CD4-positive, alpha-beta T cell treated with Interferon gamma for 1 hour (primary cell): ENCODE measurements at places on chromosomes 2 and 18.

GRCh38 chr18:22391407-22392345 is 26.0 kb downstream of the CTAGE1 start:
- DNase-seq, result peak; percentile 50

GRCh38 chr18:55982992-55983391 is 395.0 kb upstream of the TCF4 start:
- no peak for DNase-seq

DNA sequence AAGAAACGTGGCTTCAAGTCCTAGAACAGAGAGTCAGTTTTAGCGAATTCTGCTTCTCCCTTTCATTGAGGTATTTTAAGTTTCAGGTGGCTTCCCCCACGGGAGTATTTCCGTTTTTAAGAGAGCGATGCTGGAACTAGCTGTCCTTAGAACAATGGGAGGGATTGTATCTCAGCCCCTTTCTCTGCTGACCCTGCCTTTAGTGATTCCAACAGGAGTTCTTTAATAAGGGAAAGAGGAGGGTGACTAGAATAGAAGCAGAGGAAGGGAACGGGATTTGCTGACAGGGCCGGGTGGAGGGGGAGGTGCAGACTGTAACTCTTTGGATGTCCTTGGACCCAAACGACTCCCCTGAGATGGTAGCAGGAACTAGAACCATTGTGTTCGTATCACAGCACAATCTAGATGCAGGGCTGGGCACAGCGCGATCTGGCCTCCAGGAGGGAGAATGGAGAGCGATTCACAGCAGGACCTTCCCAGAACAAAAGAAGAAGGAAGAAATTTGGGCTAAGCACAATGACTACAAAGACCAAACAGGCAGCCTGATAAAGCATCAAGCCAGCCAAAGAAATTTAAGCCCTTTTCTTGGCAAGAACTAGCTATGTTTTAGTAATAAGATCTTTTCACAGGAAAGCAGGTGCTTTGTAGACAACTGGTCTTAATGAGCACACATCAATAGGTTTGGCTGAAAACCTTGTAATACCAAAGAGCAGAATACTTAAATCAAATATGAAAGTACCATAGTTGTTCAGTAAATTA is 15.8 kb upstream of the RTTN start:
- no peak for DNase-seq

GRCh38 chr2:127623388-127624319 is 22.3 kb upstream of the GPR17 start:
- no peak for DNase-seq

DNA sequence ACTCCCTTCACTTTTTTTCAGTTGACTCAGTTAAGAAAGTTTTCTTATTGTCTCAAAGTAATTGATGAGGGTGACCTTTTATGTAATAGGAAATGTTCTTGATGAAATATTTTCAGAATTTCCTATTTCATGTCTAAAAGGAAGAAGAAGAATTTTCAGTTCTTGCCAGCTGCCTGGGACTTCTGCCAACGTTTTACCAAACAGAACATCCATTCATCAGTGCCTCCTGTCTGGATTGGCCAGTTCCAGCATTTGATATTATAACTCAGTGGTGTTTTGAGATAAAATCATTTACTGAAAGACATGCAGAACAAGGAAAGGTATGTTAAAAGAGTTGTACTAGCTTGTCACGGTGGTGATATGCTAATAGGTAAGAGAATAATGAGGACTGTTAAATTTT is 104.7 kb upstream of the MYO3B start:
- no peak for DNase-seq

DNA sequence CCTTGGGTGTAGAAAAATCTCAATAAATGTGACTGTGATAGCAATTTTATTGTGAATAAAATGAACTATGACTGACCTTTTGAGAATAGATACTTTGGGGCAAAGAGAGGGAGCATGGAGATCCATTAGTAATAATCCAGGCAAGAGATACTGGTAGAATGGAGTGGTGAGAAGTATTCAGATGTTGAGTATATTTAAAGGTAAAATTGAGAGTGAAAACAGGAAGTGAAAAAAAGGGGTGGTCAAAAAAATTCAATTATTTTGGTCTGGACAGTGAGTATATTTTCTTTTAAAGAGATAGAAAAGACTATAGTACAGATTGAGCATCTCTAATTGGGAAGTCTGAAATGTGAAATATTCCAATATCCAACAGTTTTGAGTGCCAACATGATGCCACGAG is 1515.6 kb upstream of the NXPH2 start:
- DNase-seq, result no peak

DNA sequence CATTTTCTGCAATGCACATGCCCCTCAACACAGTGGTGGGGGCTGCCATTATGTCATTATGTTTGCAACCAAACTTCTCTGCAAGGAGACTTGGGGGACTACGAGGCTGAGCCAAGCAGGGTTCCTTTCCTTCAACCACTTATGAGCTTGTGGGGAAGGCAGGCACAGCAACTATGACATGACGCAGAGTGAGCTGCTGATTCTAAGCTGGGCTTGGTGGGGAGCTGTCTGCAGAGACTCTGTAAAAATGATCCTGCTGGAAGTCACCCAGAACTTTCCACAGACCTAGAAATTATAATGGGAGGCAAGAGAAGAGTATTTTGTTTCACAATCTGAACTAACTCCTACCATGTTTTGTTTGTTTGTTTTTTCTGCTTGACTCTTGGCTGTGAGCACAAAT is 55.6 kb downstream of the INPP5D start:
- no peak for DNase-seq

- no peak for DNase-seq
These were observed 36.3 kb downstream of the ACVR1 start for GRCh38 chr2:157839822-157840221.

DNA sequence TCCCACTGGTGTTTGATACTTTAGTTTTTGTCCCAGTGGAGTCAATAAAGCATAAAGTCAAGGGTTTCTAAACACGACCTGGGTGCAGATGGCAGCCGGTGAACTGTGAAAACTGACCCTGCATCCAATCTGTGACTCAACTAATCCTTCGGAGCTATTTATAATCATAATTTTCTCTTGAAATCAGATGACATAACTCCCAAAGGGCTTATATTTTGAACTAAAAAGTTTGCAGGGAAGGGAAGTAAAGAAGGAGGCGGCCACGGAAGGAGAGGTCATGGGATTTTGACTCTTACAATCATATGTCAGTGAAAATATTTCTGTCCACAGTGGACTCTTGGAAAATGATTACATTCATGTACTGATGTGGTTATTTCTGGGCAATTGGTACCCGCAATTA is 178.5 kb downstream of the PDE1A start:
- DNase-seq, result no peak

GRCh38 chr2:179170901-179171300 is 93.7 kb downstream of the SESTD1 start:
- DNase-seq, result no peak

- DNase-seq, result no peak
These were observed 106.2 kb upstream of the ARHGAP28 start for GRCh38 chr18:6623278-6623677.

DNA sequence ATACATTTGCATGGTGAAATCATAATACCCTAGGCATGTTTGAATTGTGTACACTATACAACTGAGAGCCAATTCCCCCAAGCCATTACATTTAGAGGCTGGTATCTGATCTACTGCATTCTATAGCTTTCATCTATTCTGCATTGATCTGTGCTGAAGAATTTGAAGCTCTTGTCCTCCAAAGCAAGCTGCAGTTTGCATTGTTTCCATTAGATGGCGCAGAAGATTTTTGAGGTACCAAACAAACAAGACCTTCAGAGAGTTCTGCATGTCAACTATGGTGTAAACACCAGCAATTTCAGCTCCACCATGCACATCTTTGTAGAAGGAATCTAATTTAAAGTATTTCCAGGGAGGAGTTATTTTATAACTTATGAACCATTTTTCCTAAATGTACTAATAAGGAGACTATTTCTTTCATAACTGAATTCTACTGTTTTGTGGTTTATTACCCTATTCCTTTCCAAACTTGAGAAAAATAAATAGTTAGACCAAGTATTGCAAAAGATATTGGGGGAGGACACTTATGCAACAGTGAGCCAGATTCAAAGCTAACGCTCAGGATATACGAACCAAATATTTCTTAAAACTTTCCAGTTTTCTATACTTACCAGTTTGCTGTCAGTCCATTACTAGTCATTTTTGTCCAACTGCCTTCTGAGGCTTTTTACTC is 761.8 kb upstream of the ACVR2A start:
- no peak for DNase-seq

DNA sequence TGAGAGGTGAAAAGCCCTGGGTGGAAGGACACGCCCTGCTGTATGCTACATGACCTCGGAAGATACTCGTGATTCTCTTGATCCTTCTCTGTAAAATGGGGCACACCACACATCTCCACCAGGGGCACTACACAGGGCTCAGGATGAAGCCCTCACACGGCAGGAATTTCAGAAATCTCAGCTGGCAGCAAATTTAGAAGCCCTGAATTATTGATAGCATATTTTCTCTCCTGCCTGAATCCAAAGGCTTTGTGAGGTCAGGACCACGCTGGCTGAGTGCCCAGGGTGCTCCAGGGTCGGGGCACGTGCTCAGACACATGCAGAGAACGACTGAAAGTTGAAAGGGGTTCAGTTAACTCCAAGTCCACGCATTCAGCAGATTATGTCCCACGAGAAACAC is 42.1 kb upstream of the GALR1 start:
- peak; percentile 57 for DNase-seq

DNA sequence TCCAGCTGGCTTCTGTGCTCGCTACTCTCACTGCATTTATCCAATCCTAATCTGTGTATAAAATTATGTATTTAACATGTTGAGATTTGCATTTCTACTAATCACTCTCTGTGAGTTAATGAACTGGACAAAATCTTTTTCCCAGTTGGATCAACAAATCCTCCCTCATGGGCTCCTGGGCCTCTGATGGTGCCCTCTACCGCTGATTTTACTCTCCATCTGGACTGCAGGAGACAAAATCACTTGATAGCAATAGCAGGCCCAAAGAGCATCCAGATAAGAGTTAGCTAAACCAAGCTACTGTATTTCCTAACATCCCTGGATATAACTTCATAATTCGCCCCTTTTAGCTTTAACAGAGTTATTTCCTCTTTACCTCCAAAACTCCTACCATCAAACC is 14.4 kb downstream of the REG3G start:
- no peak for DNase-seq

GRCh38 chr2:137237055-137237454 is 471.7 kb downstream of the THSD7B start:
- DNase-seq, result no peak

DNA sequence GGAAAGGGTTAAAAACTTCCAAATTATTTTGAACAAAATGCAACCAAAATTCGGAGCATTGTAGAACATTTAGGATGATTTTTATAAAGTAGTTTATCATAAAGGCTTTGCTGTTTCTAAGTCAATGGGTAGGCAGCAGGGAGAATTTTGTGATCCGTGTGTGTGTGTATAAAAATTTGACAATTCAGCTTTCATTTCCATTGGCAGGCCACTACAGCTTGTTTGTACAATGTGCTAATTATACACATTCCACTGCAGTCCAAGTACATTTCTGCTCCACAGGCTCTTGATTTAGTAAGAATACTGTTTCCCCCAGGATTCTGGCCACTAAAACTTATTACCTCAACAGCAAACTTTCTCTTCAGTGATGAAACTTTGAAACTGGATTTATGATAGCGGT is 71.8 kb upstream of the LTBP1 start:
- no peak for DNase-seq

GRCh38 chr2:8307606-8308180 is 374.2 kb upstream of the ID2 start:
- no peak for DNase-seq

DNA sequence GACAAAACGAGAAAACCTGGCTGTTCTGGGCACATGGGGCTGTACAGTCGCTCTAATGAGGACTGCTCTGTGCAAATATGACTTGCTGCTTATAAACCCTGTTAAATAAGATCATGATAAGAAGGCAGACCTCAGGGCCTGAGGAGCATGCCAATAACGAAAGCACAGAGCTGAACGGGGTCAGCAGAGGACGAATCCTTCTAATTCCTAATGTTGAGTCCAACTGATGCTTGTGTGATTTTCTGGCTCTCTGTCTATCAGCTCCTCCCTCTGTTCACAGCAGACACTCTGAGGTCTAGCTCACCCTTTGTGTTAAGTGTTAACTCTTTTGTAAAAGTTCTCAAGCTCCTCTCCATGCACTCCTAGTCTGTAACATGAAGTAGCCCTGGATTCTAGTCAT is 167.2 kb upstream of the REV1 start:
- DNase-seq, result no peak

DNA sequence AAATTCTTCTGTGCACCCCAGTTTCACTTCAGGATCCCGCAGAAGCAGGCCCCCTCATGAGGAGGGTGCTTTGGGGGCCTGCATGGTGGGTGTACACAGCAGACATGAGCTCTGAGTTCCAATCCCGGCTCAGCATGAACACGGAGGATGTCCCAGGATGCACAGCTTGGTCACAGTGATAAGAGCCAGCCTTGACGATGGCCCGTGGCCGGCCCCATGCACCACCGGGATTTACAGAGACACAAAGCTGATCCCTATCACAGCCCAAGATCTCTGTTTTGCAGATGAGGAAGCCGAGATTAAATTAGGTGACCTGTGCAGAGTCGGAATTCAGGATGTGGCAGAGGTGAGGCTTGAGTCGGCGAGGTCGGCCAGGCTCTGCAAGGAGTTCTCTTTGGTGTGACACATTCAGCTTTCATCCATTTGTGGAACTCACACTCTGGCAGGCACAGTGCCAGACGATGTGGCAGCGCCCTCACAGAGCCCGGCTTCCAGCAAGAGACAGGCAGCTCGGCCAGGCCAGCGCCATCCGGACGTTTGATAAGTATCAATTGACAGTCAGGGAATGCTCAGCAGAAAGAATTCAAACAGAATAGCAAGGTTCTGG is 456.3 kb upstream of the MYT1L start:
- DNase-seq, result no peak

DNA sequence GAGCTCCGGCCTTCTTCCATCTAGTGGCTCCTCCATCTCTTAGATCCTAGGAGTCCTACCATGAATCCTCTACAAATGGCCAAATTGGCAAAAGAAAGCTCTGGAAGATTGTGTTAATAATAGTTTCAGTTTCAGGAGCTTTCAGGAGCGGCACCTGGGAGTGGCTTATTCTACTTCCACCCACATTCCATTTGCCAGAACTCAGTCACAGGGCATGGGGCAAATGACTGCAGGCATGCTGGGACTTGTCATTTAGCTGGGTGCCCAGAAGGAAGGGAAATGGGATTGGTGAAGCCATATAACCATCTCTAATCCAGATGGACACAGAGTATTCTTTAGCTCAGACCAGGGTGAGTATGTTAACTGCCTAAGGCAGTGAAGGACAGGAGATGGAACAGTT is 3.6 kb upstream of the LRATD1 start:
- no peak for DNase-seq

GRCh38 chr2:10548626-10549025 is 100.5 kb upstream of the ODC1 start:
- DNase-seq, result no peak
